ENCODE measurements at places on chromosomes 13 and 19. TPM values are rescaled to one million over a fixed set of nuclear protein-coding genes. Genes with fewer than 3 reads are reported as not detected.
A peak's percentile ranks its signal among the peaks of the same experiment; 100 is the strongest.

The LRRC8E gene
- not detected for total RNA-seq

The ZNF681 gene
- 3.7 TPM for total RNA-seq

The TMEM238 gene
- total RNA-seq, result 6.9 TPM

The FBXO17 gene
- total RNA-seq, result 5.0 TPM

The SLC7A10 gene
- total RNA-seq, result not detected

The ZNF441 gene
- total RNA-seq, result 11.6 TPM

The CNOT3 gene
- 42.7 TPM for total RNA-seq

DNA sequence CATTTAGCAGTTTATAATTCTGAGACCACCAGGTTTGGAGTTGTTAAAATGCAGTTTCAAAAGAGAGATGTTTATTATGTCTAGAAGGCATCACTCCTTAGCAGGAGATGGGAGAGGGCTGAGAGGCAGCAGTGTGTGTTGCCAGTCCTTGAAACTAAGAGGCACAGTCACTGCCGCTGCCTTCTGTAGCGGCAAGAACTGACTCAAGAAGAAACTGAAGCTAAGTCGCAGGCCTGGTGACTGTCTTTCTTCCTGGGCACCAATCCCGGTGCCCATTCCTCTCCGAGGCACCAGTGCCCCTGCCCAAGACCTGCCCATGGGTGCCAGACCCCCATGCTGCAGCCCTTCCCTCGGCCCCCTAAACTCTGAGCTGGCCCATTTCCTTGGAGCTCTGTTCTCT lies 20.1 kb downstream of the N4BP2L1 start:
- peaks cover 6% of the 10 kb centered on the region for H3K4me1 ChIP-seq
- DNase-seq, result no peak
- H3K4me3 ChIP-seq, result no peak overlapping the region
- peaks cover 60% of the 10 kb centered on the region for H3K36me3 ChIP-seq
- H3K27ac ChIP-seq, result no peak overlapping the region

DNA sequence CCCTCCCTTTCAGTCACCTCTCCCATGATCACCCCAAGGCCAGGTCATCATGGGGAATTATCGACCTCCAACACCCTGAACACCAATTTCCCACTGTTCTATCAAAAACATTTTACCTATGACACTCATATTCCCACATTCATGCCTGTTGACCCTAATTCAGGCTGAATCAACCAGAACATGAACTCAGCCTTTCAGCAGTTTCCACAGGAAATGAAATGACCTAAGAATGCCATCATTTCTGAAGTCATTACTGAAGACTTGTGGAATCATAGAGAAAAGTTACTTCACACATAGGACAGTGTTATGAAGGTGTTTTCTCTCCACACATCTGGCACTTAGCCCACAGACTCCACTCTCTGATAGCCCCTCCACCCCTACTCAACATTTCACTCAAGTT lies 29.9 kb upstream of the FAM124A start:
- H3K4me1 ChIP-seq, result no peaks in the 10 kb centered on the region
- DNase-seq, result no peak
- no peaks in the 10 kb centered on the region for H3K36me3 ChIP-seq
- no peak overlapping the region for H3K27ac ChIP-seq
- H3K27me3 ChIP-seq, result no peaks in the 10 kb centered on the region
- no peak overlapping the region for H3K4me3 ChIP-seq

DNA sequence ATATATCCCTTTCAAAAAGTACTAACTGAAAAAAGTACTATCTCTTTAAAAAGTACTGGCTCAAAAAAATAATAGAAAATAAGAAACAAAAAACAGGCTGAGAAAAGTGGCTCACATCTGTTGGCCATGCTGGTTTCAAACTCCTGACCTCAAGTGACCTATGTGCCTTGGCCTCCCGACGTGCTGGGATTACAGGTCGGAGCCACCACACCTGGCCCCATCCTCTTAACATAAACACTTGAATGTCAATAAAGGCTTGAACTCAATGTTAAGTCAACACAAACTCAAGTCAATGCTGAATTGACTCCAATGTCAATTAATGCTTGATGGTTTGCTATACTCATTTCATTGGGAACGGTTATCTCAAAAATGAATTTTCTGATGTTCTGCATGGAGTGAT lies 30.9 kb downstream of the ZNF611 start:
- no peak for DNase-seq
- no peak overlapping the region for H3K27ac ChIP-seq
- H3K4me3 ChIP-seq, result no peak overlapping the region
- no peaks in the 10 kb centered on the region for H3K27me3 ChIP-seq
- no peaks in the 10 kb centered on the region for H3K4me1 ChIP-seq
- peaks cover 17% of the 10 kb centered on the region for H3K36me3 ChIP-seq

GRCh38 chr19:33387351-33388230 lies 14.1 kb downstream of the CEBPG start:
- H3K27me3 ChIP-seq, result no peaks in the 10 kb centered on the region
- no peaks in the 10 kb centered on the region for H3K4me1 ChIP-seq
- no peak overlapping the region for H3K27ac ChIP-seq
- H3K4me3 ChIP-seq, result no peak overlapping the region
- H3K36me3 ChIP-seq, result peaks cover 69% of the 10 kb centered on the region

DNA sequence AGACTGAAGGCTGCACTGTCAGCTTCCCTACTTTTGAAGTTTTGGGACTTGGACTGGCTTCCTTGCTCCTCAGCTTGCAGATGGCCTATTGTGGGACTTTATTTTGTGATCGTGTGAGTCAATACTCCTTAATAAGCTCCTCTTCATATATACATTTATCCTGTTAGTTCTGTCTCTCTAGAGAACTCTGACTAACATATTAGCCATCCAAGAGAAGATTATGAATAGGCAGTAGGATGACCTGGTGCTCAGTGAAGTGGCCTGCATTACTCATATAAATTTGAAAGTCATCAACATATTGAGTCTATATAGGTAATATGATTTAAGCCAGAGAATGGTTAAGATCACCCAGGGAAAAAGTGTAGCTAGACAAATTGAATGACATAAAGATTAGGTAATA lies 136.3 kb upstream of the UFM1 start:
- no peak overlapping the region for H3K4me3 ChIP-seq
- DNase-seq, result no peak
- H3K27ac ChIP-seq, result no peak overlapping the region
- H3K4me1 ChIP-seq, result no peaks in the 10 kb centered on the region
- H3K36me3 ChIP-seq, result no peaks in the 10 kb centered on the region

DNA sequence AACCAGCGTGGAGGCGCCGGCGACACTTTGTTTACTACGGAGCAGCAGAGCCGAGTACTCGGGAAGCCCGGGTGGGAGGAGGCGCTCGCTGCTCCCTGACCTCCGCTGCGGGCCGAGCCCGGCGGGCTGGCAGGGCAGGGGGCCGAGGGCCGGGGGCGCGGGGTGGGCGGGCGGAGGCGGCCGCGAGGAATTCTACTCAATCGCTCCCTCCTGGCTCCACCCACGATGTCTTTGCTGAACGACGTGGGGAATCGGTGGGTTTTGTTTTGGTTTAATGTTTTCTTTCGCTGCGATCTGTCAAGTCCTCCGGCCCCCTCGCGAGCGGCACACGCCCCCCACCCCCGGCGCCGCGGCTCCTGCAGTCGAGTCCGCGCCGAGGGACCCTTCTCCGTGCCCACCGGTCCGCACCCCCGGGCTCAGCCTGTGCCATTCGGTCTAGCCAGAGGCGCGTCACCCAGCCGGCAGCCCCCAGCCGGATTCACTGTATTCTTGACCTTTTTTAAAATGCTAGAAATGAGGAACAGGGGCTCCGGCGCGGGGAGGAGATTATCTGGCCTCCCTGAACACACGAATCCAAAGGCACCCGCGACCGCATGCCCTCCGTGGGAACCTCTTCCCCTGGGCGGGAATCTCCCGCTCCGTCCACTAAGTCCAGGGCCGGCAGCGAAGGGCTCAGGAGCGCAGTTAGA lies 636 bp upstream of the FOXO1 start:
- no peaks in the 10 kb centered on the region for H3K36me3 ChIP-seq
- DNase-seq, result peak; percentile 94
- peaks cover 41% of the 10 kb centered on the region for H3K4me1 ChIP-seq

DNA sequence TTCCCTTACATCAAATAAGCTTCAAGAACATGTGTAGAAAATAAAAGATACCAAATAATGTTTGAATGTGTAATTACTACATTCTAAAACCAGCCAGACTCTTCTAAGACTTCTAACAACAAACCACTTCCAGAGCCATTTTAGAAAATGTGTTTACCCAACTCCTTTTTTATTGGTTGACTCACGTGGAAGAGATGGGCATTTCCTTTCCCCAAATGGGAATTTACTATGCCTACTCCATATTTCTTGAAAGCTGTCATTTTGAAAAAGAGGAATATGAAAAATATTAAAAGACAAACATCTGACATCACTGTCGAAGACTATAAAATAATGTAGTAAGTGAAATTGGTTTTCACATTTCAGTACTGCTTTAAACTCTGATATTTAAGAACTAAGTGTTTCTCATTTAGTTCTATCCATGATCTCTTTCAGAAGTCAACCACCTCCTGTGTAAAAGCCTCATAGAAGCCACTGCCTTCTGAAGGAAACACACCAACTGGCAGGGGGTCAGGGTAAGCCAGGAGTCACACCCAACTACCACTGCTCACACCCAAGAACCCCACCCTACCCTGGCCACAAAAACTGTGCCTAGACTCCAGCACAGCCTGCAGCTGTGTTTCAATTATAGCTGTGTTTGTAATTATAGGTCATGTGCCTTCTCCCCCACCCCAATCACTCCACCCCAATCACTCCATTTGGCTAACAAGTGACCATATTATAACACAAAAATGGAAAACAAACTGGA lies 86.8 kb downstream of the UBL3 start:
- no peak overlapping the region for H3K4me3 ChIP-seq
- H3K27me3 ChIP-seq, result no peaks in the 10 kb centered on the region
- no peak for DNase-seq
- peaks cover 4% of the 10 kb centered on the region for H3K4me1 ChIP-seq
- H3K36me3 ChIP-seq, result peaks cover 24% of the 10 kb centered on the region

DNA sequence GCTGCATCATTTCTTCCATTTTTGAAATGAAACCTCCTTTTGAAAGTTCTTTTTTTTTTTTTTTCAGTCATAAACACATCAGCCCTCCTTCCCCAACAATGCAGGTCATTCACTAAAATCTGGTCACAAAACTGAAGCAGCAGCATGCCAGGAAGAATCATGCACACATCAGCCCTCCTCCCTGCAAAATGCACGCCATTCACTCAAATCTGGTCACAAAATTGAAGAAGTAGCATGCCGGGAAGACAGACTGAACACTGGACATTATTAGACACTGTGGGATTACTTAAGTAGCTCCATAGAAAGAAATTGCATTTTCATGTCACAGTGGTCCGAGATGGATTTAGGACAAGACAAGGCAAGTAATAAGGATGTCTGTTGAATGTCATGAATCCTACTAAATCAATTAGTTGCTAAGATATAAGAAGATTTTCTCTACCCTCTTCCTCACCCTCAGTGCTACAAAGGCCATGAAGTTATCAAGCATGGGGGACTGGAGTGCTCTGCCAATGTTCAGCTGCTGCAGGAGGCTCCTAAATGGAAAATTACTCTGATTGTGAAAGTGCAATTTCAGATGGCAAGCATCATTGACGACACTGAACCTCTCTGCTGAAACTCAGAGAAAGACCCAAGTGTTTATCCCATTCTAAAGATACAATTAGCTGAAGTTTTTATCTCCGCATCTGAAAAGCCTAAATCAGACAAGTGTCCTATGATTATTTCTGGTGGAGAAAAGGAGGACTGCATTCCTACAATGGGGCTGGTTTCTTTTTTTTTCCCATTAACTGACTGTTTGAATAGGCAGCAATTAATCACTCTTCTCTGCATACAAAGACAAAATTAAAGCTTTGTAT lies 913.2 kb downstream of the DIAPH3 start:
- H3K4me1 ChIP-seq, result no peaks in the 10 kb centered on the region
- no peak for DNase-seq
- no peaks in the 10 kb centered on the region for H3K27me3 ChIP-seq
- H3K36me3 ChIP-seq, result no peaks in the 10 kb centered on the region
- H3K27ac ChIP-seq, result no peak overlapping the region

GRCh38 chr13:47673009-47673850 lies 327.8 kb downstream of the SUCLA2 start:
- no peaks in the 10 kb centered on the region for H3K27me3 ChIP-seq
- DNase-seq, result no peak
- no peaks in the 10 kb centered on the region for H3K36me3 ChIP-seq
- no peak overlapping the region for H3K4me3 ChIP-seq
- H3K4me1 ChIP-seq, result no peaks in the 10 kb centered on the region

- no peaks in the 10 kb centered on the region for H3K36me3 ChIP-seq
- H3K27ac ChIP-seq, result no peak overlapping the region
- no peak for DNase-seq
- peaks cover 2% of the 10 kb centered on the region for H3K4me1 ChIP-seq
- H3K27me3 ChIP-seq, result no peaks in the 10 kb centered on the region
Measured at GRCh38 chr13:40158218-40158617, 502.8 kb downstream of the COG6 start.

- no peaks in the 10 kb centered on the region for H3K36me3 ChIP-seq
- no peak overlapping the region for H3K4me3 ChIP-seq
- H3K27me3 ChIP-seq, result no peaks in the 10 kb centered on the region
- H3K4me1 ChIP-seq, result no peaks in the 10 kb centered on the region
- H3K27ac ChIP-seq, result no peak overlapping the region
Measured at GRCh38 chr13:94419925-94420305, 59.6 kb downstream of the DCT start.

- no peak for DNase-seq
- no peaks in the 10 kb centered on the region for H3K36me3 ChIP-seq
- peaks cover 10% of the 10 kb centered on the region for H3K4me1 ChIP-seq
Measured at GRCh38 chr19:17762505-17763229, 11.4 kb downstream of the FCHO1 start.

GRCh38 chr13:65638572-65639168 lies 1591.5 kb downstream of the PCDH9 start:
- H3K4me3 ChIP-seq, result no peak overlapping the region
- H3K27ac ChIP-seq, result no peak overlapping the region
- no peak for DNase-seq
- H3K4me1 ChIP-seq, result no peaks in the 10 kb centered on the region
- H3K27me3 ChIP-seq, result no peaks in the 10 kb centered on the region

DNA sequence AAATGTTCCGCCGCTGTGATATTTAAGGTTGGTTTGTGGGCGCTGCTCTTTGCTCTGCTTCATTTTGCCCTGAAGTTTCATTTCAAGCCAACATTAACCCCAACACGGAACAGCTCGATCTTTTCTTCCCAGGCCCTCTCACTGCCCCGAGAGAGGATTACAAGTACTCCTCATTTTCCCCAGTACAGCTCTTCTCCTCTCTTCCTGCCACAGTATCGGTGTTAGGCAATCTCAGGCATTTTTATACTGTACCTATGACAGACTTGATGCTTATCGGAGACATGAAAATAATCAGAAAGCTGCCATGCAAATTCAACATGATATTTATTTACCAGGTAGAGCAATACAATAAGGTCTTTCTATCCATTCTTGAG lies 1.3 kb upstream of the EDNRB start:
- peaks cover 39% of the 10 kb centered on the region for H3K27me3 ChIP-seq
- peak overlapping the region; percentile 76 for H3K27ac ChIP-seq
- no peak for DNase-seq
- peaks cover 21% of the 10 kb centered on the region for H3K4me1 ChIP-seq
- H3K4me3 ChIP-seq, result peak overlapping the region; percentile 47

- no peak overlapping the region for H3K27ac ChIP-seq
- no peak overlapping the region for H3K4me3 ChIP-seq
- H3K36me3 ChIP-seq, result peaks cover 29% of the 10 kb centered on the region
Measured at GRCh38 chr13:98448642-98448928, 128.3 kb downstream of the STK24 start.
